Stimulated activated CD4-positive, alpha-beta T cell treated with anti-CD3 and anti-CD28 coated beads, Interleukin-15, amount 100 ng/mL, for 1 hour (primary cell): ENCODE measurements at places on chromosomes 16 and 17.

DNA sequence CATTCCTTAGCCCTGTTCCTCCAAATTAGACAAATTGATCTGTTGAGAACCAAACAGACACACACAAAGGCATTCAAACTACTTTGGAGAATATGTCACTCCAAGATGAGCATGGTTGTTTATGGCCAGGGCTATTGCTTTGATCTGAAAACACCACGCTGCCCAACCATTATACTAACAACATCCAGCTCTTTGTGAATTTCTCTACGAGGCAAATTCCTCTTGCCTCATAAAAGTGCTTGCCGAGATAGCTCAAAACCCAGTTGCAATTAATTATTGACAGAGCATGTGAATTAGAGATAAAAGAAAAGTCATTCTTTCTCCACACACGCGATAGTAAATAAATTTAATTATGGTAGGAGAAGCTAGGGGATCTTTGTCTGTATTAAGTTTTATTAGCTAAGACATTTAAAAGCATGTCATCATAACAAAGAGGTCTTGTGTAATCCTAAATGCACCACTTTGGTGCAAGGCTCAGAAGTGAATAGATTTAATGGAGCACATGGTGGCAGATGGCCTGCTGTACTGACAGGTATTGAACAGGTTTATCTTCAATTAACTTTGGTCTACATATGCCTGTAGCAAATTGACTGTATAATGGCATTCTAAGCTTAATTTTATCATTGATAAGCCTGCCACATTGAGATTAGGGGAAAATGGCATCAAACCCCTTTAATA, 441.8 kb downstream of the HS3ST4 start:
- DNase-seq: no peak

- DNase-seq: no peak
Measured at GRCh38 chr16:84932681-84933080, 78.7 kb downstream of the ZDHHC7 start.

DNA sequence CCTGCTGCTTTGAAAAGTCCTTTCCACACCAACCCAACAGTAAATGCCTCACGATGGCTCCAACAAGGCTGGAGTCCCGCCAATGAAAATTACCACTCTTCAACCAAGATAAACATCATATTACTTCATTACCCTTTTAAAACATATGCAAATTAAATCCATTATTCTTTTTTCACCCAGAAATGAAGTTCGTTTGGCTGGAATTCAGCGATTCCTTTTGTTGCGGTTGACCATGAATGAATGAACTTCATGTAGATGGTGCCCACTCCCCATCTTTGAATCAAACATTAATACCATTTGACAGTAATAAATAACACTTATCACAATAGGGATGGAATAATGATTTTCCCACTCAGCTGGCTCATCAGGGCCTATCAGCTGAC, 211.5 kb upstream of the TOX3 start:
- no peak for DNase-seq

DNA sequence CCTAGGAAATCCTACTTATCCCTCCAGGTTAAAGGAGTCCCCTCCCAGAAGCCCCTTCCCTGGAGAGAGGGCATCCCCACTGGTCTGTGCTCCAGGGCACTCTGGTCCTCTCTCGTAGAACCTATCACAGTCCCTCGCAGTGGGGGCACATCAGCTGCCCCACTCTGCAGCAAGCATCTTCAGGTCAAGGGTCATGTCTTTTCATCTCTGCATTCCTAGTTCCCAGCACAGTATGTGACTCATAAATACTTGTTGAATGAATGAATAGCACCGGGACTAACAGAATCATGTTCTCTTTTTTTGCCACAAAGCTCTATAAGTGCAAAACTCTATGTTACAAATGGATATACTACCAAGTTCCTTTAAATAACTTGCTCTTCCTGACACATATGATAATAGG, 36.0 kb downstream of the RNF157 start:
- DNase-seq: no peak

GRCh38 chr16:5516115-5516514, 418.5 kb upstream of the EEF2KMT start:
- no peak for DNase-seq

DNA sequence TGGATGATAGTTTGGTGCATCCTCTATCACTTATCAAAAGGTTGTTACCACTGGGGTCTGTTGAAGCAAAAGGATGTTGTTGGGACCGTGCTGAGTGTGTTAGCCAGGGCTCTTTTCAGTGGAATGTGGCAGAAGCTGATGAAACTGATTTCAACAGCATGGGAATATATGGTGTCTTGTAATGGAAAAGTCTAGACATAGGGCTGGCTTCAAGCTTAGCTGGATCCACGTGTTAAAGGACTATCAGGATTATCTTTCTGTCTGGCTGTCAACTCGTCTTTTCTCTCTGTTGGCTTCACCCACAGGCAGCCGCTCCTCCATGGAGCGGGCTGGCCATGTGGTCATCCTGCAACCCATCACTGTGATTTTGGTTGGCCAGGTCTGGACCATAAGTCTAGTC, 8.7 kb downstream of the SNX29 start:
- DNase-seq: no peak

DNA sequence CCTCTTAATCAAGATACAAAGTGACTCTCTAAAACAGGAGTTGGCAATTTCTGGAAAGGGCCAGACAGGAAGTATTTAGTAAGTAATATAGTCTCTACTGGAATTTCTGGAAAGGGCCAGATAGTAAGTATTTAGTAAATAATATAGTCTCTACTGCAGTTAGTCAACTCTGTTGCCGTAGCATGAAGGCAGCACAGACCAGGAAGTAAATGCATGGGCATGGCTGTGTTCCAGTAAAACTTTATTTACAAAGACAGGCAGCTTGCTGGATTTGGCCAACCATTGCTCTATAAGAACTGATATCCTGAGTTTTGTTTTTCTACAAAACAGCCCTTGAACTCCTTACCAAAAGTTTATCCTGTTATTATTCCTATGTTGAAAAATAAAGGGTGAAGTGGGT, 16.9 kb downstream of the LDAF1 start:
- DNase-seq: no peak

- no peak for DNase-seq
Measured at GRCh38 chr16:49854796-49855203, 1.1 kb downstream of the ZNF423 start.

- no peak for DNase-seq
Measured at GRCh38 chr16:89646906-89647305, 10.6 kb downstream of the CHMP1A start.

GRCh38 chr16:23500212-23500861, 10.0 kb downstream of the GGA2 start:
- DNase-seq: no peak

DNA sequence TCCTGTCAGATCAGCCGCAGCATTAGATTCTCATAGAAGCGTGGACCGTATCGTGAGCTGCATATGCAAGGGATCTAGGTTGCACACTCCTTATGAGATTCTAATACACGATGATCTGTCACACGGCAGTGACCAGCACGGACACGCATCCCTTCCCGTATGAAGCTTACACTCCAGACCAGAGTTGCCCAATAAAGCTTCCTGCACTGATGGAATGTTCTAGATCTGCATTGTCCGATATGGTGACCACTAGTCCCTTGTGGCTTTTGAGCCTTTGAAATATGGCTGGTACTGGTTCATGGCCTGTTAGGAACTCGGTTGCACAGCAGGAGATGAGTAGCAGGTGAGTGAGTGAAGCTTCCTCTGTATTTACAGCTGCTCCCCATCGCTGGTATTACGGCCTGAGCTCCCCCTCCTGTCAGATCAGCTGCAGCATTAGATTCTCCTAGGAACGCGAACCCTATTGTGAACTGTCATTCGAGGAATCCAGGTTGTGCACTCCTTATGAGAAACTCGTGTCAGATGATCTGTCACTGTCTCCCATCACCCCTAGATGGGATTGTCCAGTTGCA, 49.8 kb upstream of the ZCCHC14 start:
- DNase-seq: no peak

DNA sequence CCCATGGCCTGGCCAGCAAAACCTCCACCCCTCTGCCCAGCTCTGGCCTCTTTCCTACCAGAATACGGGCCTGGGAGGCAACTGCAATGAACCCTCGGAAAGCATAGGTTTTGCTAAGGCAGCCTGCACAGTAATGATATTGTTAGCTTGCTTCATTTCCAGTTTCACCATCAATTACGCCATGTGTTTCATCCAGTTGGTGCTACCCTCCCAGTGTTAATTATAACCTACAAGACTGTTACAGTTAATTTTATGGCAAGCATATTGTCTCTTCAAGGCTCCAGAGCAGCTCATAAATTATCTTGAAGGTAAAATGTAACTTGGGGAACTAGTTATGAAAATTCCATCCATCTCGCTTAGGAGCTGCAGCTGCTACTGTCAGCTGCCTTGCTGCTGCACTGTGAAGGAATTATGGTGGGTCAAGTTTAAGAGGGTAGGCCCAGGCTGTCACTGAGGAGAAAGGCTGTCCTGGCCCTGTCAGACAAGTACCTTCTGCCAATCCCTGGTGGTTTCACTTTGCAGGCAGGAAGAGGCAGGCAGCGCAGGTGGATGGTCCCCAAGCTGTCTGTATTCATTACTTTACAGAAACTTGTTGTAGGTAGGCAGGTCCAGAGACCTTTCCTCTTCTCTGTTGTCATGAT, 242.9 kb downstream of the FTO start:
- DNase-seq: no peak

DNA sequence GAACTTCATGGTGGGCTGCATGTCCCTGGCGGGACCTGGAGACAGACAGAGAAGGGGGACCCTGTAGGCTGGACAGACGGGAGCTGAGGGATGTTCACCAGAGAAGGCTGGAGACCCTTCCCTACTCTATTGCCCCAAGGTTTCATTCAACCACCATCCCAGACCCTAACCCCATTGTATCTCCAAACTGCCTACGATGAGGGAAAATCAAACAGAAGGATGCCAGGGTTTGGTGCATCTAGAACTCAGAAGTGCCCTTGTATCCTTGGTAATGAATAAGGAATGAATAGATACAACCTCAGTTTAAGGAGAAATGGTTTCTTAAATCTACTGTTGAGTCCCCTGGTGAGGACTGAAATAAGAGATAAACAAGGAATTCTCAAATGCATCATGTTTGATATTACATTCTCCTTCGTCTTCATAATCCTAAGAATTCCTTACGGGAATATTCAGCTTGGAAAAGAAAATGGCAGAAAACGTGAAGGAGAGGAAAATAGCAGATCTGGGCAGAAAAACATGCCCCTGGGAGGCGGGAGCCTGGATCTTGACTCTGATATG, 16.4 kb downstream of the TNS4 start:
- DNase-seq: no peak
